Spleen (tissue), 13 donors: ENCODE measurements at places on chromosomes 5 and 9. TPM values are rescaled to one million over a fixed set of nuclear protein-coding genes. Genes with fewer than 3 reads are reported as not detected.

The CDC20B gene
- total RNA-seq, result not detected

The ZFR gene
- total RNA-seq, result 48.0 TPM

The MCCC2 gene
- 32.9 TPM for total RNA-seq

The HSD17B3 gene
- 0.85 TPM for total RNA-seq

The FBXL7 gene
- total RNA-seq, result 8.3 TPM

The DMRTA1 gene
- total RNA-seq, result 1.0 TPM

The KCNN2 gene
- total RNA-seq, result 0.34 TPM

DNA sequence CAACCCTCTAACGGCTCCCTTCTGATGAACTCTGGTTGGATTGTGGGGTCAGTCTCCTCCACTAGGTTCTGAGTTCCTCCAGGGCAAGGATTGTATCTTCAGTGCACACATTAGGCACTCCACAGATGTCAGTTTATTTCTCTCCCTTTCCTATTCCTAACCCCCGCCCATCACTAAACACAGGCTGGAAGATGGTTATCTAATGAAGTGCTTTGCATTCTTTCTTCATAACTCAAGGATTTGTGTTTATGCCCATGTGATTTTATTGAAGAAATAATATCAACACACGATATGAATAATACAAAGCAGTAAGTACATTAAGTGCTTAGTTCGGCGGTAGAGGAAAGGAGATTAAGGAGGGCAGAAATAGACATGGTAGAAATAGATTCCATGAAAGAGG is 4.4 kb upstream of the CREBRF start:
- DNase-seq, result no peak

GRCh38 chr9:97601228-97601898 is 31.8 kb downstream of the TSTD2 start:
- no peak for DNase-seq

DNA sequence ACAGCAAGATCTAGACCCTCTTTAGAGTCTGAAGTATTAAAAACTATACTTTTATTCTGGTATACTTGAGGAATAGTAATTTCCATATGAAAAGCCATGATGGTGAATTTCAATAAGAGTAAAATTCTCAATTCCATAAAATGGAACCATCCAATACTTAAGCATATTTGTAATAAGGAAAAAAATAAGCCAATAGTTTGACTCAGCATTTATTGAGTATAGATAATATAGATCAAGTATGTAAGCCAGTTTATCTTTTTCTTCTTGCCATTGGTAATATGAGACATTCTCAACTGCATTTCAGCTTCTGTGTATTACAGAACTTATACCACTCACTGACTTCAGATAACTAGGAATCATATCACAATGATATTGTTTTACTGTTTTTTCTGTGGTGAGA is 361.0 kb downstream of the SLCO4C1 start:
- no peak for DNase-seq

- peak; percentile 82 for DNase-seq
Observed at GRCh38 chr5:176535101-176535663, 2.0 kb downstream of the RNF44 start.

- DNase-seq, result no peak
Observed at GRCh38 chr5:16578474-16578883, 38.3 kb downstream of the RETREG1 start.

DNA sequence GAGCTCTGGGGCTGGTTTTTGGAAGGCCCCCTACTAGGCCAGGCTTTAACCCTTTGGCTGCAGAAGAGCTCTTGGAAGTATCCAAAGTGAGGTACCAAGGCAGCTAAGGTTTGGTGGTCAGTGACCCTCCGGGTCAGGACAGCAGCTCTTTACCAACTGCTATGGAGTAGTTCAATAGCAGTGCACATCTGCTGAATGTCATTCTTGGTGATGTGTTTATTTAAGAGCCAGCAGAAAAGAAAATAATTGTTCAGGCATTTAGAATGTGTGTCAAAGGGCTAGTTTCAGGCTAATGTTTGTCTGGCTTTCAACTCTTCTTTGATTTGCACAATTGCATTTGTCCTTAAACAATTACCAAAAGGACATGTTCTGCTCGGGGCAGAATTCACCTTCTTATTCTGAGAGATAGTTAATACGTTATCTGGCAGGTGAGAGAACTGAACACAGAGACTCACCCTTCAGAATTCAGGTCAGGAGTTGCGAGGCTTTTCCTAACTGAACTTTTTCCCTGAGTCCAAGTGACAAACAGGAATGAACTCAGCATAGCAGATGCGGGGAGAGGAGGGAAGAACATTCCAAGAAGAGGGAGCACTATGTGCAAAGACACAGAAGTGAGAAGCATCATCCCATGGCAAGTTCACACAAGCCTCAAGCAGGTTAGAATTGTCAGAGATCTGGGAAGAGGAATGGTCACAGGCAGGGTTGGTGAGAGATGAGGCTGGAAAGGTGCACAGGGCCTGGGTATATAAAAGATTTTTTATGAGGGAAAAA is 556.7 kb upstream of the TLE4 start:
- DNase-seq, result no peak

DNA sequence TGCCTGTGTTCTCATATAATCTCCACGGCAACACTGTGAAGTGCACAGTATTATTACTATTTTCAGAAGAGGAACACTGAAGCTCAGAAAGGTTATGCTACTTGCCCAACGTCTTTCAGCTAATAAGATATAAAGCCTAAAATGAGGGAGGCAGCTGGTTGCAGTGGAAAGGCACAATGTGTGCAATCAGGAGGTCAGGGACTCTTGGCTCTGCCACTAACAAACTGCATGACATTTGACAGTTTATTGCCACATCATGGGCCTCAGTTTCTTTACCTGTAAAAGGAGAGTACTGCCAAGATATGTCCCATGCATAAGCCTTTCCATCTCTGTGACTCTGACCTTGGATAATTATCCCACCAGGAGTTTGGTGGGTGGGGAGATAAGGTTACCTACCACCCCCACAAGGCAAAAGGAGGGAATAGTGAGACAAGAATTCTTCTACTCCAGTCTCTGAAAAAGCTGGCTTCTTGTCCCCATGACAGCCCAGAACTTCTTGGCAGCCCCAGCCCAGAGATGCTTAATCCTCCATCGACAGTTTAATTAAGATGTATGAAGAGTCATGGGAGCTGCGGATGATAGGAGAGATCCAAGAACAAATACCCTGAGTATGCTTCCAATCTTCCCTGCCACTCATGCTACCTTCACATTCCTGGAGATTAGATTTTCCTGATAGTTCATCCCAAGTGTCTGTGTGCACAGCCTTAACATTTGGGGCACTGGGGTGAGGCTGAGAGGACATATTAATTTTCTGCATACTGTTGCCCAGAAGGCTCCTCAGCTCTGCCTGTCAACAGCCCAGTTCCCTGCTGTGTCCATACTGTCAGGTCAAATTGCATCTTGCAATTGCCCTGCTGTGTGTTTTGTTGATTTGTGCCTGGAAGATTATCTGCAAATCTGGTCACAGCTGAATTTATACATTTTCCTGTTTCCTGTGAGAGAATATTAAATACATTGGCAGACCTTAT is 271.2 kb downstream of the FAM114A2 start:
- no peak for DNase-seq

GRCh38 chr9:99118782-99119466 is 14.0 kb downstream of the TGFBR1 start:
- peak; percentile 78 for DNase-seq

- no peak for DNase-seq
Observed at GRCh38 chr5:124941051-124942049, 194.9 kb upstream of the ZNF608 start.

DNA sequence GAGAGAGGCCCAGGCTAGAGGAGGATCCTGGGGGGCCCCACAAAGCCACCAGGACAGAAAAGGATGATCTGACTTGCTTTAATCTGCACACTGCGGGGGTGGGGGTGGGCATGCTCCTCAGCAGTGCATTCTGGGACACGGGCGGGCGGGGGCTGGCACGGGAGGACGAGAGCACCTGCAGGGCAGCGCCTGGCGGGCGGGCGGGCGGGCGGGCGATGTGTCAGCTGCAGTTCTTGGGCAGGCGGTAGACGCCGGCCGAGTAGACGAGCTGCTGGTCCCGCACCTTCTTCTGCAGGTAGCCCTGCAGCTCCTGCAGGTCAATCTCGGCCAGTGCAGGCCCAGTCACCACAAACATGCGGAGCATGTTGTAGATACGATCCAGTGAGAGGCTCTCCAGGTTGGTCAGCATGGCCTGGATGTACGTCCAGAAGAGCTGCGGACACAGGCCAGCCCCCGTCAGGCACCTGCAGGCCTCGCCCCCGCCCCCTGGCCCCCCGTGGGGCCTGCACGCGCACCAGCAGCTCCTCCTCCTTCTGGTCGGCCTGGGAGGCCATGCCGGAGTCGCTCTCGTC is 3.0 kb upstream of the TMEM210 start:
- no peak for DNase-seq
